ENCODE measurements at places on chromosomes 11 and 22.

- no peak for DNase-seq
Measured at GRCh38 chr22:21026783-21027692, 5.3 kb downstream of the SLC7A4 start.

- no peak for DNase-seq
Measured at GRCh38 chr11:1107316-1108245, 32.9 kb downstream of the MUC2 start.

DNA sequence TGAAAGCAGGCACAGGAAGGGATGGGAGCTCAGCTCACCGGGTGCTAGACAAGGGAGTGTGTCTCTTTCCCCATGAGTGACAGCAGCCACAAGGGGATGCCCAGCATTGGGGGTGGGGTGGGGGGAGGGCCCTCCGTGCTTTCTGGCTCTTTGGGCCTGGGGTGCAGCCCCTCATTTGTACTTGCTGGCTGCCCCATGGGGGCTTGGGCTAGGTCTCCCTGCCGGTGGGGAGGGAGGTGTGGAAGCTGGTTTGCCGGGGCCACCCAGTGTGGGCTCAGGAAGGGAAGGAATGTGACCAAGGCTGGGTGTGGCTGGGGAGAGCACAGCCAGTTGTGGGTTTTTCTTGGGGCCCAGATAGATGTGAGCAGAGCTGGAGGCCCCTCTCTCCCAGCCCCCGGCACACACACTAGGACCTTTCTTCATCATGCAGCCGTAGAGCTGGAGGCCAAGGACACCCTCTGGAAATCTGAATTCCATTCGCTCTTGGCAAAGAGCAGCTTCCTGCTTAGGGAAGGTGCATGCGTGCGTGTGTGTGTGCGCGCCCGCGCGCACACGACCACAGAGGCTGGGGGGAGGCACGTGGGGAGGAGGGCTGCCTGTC is 25.8 kb downstream of the KCNQ1OT1 start:
- DNase-seq: no peak

- DNase-seq: no peak
Measured at GRCh38 chr11:43504316-43504950, 145.7 kb downstream of the TTC17 start.

- DNase-seq: peak; percentile 82
Measured at GRCh38 chr11:131674051-131674755, 303.8 kb downstream of the NTM start.

- no peak for DNase-seq
Measured at GRCh38 chr11:3939211-3939610, 83.7 kb downstream of the STIM1 start.

DNA sequence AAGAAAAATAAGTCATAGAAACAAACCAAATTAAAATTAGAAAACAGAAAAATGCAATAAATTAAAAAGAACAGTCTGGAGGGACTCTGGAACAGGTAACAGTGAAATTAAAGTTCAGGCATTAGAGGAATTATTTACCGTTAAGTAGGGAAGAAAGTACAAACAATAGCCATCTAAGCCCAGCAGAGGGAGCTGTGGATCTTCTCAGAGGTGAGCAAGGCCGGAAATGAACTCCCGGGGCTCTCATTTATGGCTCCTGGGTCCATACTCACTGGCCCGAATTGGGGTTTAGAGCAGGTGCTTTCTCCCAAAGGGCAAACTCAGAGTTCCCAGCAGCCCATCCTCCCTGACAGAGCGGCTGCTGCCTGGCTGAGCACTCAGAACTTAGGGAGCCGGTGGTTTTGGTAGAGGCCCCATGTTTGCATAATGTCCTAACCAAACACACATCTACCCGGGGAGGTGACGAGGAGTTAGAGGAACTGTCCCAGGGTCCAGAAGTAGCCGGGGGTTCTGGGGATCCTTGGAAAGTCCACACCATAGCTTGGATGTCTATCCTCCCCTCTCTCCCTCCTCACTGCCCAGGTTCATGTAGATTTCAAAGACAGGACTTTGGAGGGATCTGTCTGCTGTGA is 87.8 kb upstream of the VPREB1 start:
- peak; percentile 33 for DNase-seq

DNA sequence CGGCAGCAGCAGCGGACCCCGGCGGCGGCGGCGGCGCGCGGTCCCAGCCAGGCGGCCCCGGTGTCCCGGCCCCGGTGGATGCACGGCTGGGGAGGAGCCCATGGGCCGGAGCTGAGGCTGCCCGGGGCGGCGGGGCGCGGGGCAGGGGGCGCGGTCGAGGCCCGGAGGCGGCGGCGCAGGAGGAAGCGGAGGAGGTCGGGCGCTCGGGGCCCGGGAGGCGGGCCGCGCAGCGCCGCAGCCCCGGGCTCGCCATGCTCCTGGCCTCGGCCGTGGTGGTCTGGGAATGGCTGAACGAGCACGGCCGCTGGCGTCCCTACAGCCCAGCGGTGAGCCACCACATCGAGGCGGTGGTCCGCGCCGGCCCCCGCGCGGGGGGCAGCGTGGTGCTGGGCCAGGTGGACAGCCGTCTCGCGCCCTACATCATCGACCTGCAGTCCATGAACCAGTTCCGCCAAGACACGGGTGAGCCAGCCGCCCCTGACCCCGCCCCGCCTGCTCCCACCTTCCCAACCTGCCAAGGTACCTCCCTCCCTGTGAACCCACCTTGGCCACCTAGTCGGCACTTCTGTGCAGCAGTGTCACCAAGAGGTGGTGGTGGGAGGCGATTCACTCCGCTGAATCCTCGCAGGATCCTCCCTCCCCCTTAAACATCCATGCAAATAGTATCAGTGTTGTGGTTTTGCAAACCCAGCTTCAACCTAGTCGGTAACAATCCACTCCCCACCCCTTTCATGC is 580 bp downstream of the DTX4 start:
- DNase-seq: no peak

GRCh38 chr11:4606231-4607015 is 1.6 kb downstream of the TRIM68 start:
- DNase-seq: no peak

DNA sequence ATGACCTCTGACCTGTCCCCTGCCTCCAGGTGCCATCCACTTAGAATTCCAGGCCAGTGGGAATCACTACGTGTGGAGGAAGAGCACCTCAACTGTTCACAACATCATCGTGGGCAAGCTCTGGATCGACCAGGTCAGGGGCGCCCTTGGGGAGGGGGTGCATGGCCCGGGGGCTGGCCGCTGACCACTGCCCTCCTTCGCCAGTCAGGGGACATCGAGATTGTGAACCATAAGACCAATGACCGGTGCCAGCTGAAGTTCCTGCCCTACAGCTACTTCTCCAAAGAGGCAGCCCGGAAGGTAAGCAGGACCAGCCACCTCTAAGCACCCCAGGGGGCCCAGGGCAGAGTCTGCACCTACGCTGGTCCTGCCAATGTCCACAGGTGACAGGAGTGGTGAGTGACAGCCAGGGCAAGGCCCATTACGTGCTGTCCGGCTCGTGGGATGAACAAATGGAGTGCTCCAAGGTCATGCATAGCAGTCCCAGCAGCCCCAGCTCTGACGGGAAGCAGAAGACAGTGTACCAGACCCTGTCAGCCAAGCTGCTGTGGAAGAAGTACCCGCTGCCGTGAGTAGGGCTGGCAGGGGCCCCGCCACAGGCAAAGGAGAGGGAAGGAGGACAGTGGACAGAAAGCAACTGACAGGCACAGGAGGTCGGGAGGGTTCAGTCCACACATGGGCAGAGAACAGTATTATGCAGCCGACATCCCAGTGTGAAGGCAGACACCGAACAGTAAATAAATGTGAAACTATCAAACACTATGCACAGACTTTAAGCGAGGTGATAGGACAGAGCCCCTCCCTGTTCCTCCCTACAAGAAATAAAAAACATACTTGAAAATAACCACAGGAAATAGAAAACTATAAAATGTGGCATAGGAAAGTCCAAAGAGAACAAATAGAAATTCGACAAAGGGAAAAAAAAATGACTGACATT is 74.9 kb downstream of the MORC2 start:
- DNase-seq: no peak

- no peak for DNase-seq
Measured at GRCh38 chr11:73645121-73645969, 1.0 kb upstream of the PLEKHB1 start.

DNA sequence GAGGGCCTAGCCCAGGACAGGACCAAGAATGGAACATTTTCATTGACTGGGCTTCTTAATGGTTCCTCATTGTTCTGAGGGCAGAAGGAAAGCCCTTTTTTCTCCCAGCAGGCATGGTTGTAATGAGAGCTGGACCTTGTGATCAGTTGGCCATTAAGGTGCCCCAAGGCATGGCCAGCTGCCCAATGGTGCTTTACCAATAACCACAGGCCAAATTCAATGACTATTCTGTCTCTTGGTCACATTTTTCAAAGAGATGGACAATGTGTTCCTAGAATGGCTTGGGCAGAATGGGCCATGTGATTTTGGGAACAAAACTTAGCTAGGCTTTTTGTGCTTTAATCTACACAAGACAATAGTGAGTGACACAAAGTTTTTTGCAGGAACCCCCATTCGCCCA is 7.3 kb downstream of the NAV2 start:
- no peak for DNase-seq

DNA sequence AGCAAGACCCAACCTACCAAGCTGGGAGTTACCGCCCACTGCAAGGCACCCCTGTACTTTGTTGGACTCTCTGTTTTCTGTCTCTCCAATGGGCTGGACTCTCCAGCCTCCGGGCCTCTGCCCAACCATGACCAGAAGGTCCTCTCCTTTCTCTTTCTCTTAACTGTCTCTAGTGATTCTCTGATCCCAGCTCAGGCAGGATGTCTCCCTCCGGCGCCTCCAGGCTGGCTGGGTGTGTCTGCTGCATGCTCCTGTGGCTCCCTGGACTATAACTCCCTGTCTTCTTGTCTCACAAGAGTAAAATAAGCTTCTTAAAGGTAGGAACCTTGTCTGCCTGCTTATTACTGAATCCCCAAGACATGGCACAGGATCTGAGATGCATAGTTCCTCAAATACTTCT is 36.3 kb downstream of the TIMP3 start:
- no peak for DNase-seq

DNA sequence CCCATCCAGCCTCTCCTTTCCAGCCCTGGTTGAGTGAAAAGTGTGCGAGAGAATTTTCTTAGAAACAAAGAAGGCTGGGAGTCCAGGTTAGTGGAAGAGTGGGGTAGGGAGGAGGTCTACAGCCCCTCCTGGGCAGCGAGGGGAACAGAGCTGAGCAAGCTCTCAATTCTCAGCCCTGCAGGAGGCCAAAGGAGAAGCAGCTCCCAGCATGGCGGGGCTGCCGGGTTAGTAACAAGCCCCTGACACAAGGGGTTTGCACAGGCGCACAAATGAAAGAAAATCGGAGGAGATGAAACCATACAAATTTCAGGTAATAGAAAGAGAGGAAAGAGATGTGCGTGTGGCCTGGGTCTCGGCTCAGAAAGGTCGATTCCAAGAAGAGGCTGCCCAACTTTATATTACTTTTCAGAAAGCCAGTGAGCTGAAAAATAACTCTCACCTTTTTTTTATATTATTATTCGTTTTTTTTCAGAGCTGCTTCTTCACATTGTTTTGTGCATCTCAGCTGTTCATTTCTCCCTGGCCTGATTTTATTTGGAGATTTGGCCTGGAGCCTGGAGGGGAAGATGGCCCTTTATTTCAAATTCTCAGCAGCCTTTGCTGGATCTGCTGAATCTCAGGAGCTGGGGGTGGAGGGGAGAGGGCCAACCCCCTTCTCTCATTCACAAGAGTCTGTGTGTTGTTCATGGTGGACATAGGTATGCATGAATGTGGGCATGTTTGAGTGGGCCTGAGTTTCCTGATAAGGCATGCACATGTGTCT is 583.2 kb downstream of the BUD13 start:
- no peak for DNase-seq

GRCh38 chr11:35523331-35523768 is 2.1 kb downstream of the PAMR1 start:
- no peak for DNase-seq

DNA sequence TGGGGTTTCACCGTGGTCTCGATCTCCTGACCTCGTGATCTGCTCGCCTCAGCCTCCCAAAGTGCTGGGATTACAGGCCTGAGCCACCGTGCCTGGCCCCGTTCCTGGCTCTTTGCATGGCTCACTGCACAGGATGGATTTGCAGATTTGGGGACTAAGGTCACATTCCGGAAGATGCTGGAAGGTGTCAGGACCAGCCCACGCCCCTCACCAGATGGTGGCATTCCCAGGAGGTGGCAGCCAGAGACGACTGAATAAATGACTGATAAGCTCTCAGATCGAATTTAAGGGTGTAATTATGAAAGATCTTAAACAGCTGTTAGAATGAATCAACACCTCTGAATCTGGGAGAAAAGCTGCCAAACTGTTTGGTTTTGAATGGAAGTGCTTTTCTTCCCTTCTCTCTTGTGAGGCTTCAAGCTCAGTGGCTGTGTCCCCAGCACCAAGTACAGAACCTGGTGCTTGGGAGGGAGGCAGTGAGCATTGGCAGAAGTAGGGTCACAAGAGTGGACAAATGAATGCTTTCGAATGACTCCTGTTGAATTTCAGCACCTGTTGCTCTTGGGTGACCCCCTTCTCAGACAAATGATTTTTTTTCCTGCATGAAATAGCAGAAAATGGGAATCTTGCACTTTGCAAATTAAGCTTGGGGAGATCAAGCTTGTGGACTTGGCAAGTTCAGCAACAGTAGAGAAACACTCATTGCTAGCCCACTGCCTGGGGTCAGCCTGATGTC is 69.6 kb downstream of the KIAA1671 start:
- no peak for DNase-seq

GRCh38 chr22:30617819-30618218 is 10.8 kb downstream of the TCN2 start:
- DNase-seq: no peak

- DNase-seq: no peak
Measured at GRCh38 chr11:112751772-112752171, 209.4 kb upstream of the NCAM1 start.

GRCh38 chr11:57648801-57649735 is 644 bp downstream of the YPEL4 start:
- peak; percentile 40 for DNase-seq

DNA sequence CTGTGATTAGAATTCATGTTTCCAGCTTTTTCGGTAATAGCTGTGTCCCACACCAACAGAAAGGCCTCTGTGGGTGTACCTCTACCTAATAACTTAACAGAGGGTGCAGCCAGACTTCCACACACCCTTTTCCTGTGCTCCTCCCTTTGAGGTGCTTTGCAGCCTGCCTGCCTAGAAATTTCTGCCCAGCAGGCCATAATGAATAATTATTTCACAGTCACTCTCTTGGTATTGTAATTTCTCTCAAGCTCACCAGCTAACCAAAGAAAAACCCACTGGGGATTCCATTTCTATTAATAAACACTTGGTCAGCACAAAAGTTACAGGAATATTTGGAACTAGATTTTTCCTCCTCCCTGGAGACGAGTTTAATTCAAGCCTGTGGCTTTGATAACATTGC is 13.3 kb downstream of the WT1 start:
- DNase-seq: no peak
